Posterior vena cava (tissue), 2 donors: ENCODE measurements at places on chromosomes 6 and 20. TPM values are rescaled to one million over a fixed set of nuclear protein-coding genes. Genes with fewer than 3 reads are reported as not detected.

DNA sequence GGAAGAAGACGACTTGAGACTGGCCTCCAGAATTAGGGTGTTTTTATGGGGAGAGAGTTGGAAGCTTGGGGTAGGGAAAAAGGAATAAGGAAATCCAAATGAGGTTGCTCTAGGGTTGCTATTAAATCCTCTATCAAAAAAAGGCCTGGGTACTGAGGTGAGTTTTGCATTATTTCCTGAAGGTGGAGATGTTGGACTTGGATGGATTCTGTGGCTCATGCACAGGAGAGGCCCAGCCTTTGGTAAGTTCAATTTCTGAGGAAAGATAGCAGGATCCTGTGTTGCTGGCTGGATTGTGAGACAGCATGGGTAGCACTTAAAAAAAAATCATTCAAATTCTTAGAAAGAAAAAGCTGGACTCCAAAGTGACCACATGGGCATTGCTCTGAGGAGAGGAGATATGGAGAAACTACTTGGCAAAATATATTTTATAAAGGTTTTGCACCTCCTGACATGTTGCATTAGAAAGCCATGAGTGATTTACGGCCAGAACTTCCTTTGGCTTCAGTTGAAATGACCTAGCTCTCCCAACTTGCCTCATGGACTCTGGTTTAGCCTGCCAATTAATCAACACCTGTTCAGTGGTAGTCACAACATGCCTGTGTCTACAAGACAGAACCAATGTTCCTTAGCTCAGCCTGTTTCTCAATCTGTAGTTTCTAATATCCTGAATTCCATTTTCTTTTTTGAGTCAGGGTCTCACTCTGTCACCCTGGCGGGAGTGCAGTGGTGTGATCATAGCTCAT is 152.1 kb upstream of the RALGAPA2 start:
- no peak for DNase-seq

DNA sequence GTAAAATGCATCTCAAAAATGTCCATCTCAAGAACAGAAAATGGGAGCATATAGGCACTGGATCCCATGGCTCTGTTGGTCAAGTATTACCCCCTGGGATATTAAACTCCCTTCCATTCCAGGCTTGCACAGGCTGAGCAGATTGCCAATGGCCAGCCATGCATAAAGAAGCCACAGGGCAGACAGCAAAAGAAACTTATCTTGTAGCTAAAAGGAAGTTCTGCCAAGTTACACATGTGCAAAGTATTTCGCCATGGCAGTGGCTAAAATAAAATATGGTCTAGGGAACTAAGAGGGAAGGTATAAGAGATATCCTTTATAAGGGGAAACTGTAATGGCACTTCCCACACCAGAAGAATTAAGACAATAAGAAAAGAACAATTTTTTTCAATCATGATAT is 415.6 kb upstream of the BTBD3 start:
- DNase-seq, result no peak

The SLC25A27 gene
- 14.0 TPM for total RNA-seq

The RIPOR3 gene
- total RNA-seq, result 11.2 TPM

DNA sequence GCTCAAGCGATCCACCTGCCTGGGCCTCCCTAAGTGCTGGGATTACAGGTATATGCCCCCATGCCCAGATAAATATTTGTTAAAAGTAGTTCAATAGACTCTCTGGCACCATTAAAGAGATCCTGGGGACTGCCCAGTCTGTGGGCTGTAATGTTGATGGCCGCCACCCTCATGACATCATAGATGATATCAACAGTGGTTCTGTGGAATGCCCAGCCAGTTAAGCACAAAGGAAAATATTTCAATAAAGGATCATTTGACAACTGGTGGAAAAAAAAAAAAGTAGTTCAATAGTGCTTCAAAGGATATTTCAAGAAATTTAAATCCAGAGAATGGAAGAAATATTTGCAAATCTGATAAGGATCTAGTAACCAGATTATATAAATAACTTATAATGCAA is 1.5 kb upstream of the CRIP3 start:
- DNase-seq, result no peak

The NRSN1 gene
- total RNA-seq, result not detected

GRCh38 chr20:38184101-38184500 is 19.0 kb upstream of the TGM2 start:
- no peak for DNase-seq

The RIPPLY2 gene
- total RNA-seq, result not detected

- no peak for DNase-seq
Measured at GRCh38 chr6:96212066-96212465, 196.3 kb downstream of the FUT9 start.

The ADGB gene
- total RNA-seq, result not detected

- DNase-seq, result no peak
Measured at GRCh38 chr6:116783852-116784251, 18.3 kb upstream of the FAM162B start.

- DNase-seq, result no peak
Measured at GRCh38 chr6:47759364-47759763, 22.5 kb upstream of the OPN5 start.

GRCh38 chr6:124822204-124822613 is 140.0 kb upstream of the RNF217 start:
- no peak for DNase-seq

- no peak for DNase-seq
Measured at GRCh38 chr6:84583784-84584183, 180.6 kb downstream of the TBX18 start.

GRCh38 chr6:162856885-162857284 is 129.1 kb downstream of the PACRG start:
- no peak for DNase-seq

The CAGE1 gene
- total RNA-seq, result not detected

The ADAT2 gene
- 6.3 TPM for total RNA-seq

- no peak for DNase-seq
Measured at GRCh38 chr6:113009682-113010081, 662.6 kb downstream of the RFPL4B start.

The FABP7 gene
- not detected for total RNA-seq

DNA sequence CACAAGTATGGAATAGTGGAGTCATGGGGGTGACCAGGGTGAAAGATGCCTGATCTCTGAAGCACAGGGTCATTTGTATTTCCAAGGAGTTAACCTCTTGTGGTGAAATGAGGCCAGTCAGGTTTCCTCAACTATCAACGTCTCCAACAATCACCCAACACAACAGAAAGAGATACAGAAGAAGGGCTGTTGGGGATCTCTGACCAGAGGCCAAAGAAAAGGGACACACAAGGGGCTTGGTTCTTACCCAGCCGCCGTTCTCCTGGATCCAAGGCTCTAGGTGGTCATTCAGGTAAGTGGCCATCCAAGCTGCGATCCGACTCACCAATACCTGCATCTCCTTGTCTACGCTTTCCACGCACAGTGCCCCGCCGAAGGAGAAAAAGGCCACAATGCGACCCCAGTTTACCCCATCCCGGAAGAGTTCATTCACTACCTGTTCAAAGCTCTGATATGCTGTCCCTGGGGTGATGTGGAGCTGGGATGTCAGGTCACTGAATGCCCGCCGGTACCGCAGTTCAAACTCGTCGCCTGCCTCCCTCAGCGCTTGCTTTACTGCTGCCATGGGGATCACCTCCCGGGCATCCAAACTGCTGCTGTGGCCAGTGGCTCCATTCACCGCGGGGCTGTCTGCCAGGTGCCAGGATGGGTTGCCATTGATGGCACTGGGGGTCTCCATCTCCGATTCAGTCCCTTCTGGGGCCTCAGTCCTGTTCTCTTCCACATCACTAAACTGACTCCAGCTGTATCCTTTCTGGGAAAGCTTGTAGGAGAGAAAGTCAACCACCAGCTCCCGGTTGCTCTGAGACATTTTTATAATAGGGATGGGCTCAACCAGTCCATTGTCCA is 1.0 kb downstream of the BCL2L1 start:
- DNase-seq, result no peak

GRCh38 chr6:20678831-20679352 is 144.6 kb downstream of the CDKAL1 start:
- no peak for DNase-seq

- no peak for DNase-seq
Measured at GRCh38 chr20:49367113-49367512, 89.3 kb upstream of the ZNFX1 start.

DNA sequence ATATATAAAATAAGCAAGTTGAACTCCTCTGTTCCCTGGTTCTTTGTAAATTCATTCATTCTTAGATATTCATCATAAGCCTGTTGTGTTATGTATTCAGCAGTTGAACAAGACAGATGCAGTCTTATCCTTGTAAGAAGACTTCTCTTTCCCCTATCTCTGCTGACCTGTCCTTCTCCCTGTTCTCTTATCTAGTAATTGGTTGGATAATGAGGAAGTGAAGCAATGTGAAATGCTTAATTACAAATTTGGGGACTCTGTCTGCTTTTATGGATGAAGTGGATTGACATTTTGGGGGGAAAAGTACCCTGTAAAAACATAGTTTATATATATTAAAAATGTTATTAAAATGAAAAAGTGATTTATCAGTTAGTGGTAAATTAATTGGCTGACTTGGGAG is 37.0 kb downstream of the CDKAL1 start:
- no peak for DNase-seq

The HTR1B gene
- 9.2 TPM for total RNA-seq

DNA sequence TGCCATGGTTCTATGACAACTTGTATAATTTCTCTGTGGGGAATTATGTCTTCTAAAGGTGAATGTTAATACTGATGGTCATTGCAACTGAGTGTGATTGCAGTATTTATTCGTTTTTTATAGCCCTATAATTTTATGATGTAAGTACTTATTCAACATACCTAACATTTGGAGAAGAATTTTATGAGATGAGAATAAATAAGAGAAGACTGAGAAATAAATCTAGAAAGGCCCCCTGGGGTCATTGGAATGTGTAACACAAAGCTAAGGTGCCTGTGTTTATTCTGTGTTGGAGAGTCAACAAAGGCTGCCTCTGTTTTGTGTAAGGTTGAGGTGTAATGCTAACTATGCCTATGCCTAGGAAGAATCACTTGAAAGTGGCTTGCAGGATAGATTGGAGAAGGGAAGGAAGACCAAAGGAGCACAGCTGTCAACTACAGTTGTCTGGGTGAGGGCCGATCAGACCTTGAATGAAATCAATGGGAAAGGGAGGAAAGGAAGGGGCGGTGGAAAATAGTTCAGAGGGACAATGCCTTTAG is 1076.7 kb downstream of the KIF16B start:
- DNase-seq, result no peak

DNA sequence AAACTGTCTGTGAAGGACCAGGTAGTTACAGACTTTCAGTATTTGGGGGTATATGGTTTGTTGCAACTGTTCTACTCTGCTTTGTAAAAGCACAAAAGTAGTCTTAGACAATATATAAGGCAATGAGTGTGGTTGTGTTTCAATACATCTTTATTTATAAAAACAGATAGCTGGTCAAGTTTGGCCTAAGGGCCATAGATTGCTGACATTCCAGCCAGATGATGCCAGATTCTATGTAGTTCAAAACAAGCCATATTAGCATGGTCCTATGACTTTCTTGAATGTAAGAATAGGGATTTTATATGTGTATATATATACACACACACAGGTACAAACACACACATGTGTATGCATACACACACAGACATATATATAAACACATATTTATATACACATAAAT is 201.8 kb downstream of the GRIK2 start:
- DNase-seq, result no peak

- DNase-seq, result no peak
Measured at GRCh38 chr20:38573413-38573812, 7.6 kb upstream of the ADIG start.

The GPR6 gene
- not detected for total RNA-seq

GRCh38 chr20:13788167-13788834 is 3.5 kb downstream of the NDUFAF5 start:
- DNase-seq, result no peak

- DNase-seq, result no peak
Measured at GRCh38 chr6:111747396-111747795, 125.9 kb downstream of the FYN start.

- DNase-seq, result no peak
Measured at GRCh38 chr6:127225497-127225896, 41.2 kb upstream of the RNF146 start.

- no peak for DNase-seq
Measured at GRCh38 chr20:53658973-53659372, 65.3 kb upstream of the ZNF217 start.

- no peak for DNase-seq
Measured at GRCh38 chr20:46034039-46034438, 5.0 kb downstream of the SLC12A5 start.

The PI3 gene
- total RNA-seq, result not detected
